ENCODE measurements at places on chromosomes 5 and 9.

DNA sequence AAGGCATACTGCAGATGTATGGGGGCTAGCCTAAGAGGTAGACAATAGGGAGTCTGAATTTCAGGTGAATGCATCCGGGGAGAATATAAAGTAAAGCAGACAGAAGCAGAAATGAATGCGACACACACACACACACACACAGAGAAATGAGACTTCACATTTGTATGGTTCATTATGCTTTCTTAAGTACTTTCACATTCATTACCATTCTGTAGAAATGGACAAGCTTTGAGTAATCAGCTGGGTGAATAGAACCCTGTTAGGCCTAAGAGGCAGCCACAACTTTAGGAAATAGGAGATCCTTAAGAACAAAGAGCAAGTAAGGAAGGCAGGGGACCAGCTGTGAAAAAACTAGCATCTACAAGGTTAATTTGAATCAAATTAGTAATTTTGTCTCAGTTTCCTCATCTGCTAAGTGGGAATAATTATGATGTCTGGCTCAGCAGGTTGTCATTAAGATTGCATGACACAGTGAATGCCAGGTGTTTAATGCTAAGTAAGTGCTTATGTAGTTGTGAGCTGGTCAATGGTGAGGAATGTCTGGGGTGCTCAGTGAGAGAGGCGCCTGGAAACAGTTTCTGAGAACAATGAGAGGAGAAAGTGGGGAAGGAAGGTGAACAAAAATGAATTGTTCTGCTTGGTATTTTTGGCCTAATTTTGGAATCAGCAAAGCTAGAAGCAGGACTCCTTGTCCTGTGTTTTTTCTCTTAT, 265.8 kb upstream of the CLINT1 start:
- no peak for DNase-seq

GRCh38 chr9:29311221-29311620, 1737.9 kb upstream of the C9orf72 start:
- DNase-seq = no peak

GRCh38 chr9:2285416-2286332, 270.5 kb downstream of the SMARCA2 start:
- DNase-seq = no peak

DNA sequence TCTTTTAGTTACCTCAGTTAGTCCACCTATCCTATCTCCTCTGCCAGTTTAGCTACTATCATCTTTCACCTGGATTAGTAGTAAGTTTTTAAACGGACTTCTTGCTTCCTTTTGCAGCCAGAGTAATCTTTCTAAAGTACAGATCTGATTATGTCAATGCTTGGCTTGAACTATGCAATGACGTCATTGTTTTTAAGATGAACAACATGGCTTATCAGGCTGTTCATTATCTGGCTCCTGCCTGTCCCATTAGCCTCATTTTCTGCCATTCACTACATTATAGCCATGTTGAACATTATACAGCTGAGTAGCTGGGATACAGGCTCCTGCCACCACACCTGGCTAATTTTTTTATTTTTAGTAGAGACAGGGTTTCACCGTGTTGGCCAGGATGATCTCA, 98.7 kb downstream of the RANBP17 start:
- DNase-seq = no peak

GRCh38 chr5:100539519-100539918, 4.3 kb downstream of the FAM174A start:
- no peak for DNase-seq

DNA sequence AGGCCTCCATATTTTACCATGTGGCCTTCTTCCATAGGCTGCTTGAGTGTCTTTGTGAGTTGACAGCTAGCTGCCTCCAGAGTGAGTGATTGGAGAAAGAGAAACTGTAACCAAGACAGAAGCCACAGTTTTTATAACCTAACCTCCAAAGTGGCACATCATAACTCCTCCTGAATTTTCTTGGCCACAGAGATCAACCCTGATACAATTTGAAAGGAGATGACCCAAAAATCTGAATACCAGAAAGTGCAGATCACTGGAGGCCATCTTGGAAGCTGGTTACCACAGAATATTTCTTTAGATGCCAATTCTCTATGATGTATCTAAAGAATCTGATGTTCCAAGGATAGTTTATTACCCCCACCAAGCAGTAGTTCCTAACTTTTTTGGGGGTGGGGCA, 254.3 kb upstream of the PDE4D start:
- no peak for DNase-seq

- DNase-seq = no peak
These were observed 181.8 kb downstream of the TSSK1B start for GRCh38 chr5:113253037-113253436.

GRCh38 chr5:167284222-167284890, 1007.1 kb upstream of the WWC1 start:
- DNase-seq = no peak

DNA sequence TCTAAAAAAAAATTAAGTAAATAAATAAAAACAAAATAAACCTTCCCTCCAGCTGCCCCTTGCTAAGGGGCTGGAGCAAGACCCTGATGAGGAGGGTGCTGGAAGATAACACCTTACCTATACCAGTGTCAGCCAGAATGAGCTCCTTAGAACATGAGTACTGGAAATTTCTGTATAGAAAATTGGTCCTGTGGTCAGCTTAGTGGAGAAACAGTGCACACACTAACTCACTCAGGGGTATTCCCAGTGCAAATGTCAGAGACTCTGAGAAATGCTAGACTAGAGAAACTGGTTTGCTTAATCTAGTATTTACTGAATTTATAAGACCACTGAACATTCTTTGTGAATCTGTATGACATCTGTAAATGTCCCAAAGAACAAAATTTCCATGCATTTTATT, 62.1 kb upstream of the CTXN3 start:
- no peak for DNase-seq

- DNase-seq = no peak
These were observed 60.1 kb downstream of the GADD45G start for GRCh38 chr9:89664896-89665329.

DNA sequence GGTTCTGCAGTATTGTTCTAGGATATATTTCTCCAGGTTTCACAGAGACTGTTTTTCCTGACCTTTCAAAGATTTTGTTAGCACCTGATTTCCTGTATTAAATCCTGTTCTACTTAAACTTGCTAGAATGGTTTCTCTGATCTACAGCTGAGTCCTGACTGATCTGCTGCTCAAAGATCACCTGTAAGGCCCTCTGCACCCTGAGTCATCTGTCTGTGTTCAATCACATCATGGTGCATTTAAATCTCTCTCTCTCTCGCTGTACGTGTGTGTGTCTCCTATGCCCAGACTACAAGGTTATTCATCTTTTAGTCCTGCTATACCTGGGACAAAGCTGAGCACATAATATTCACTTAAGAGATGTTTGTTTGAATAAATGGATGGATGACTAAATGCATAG, 13.3 kb upstream of the C5orf63 start:
- DNase-seq = no peak

- DNase-seq = no peak
These were observed 15.2 kb upstream of the RHOBTB3 start for GRCh38 chr5:95715799-95716461.

DNA sequence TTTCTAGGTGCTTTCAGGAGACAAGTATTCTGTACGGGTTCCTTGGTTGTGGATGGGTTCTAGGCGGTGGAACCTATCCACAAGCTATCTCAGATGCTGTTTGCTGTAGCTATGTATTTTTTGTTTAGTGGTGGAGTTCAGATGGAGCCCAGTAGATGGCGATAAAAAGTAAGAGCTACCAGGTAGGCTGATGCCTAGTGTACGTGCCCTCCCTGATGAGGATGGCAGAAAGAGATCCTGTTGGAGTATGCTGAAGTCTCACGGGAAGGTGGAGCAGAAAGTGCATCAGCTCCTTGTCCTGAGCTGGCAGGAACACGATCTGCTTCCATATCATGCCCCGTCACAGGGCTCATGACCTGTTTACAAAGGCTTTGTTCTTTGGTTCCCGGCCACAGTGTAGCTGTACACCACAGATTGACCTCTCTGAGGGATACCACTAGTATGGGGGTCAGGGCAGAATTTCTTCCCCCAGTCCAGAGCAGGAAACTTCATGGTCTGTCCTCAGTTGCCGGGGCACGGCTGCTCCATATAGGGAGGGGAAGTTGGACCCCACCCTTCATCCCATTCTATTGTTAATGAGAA, 12.6 kb upstream of the UGT3A2 start:
- DNase-seq = no peak

DNA sequence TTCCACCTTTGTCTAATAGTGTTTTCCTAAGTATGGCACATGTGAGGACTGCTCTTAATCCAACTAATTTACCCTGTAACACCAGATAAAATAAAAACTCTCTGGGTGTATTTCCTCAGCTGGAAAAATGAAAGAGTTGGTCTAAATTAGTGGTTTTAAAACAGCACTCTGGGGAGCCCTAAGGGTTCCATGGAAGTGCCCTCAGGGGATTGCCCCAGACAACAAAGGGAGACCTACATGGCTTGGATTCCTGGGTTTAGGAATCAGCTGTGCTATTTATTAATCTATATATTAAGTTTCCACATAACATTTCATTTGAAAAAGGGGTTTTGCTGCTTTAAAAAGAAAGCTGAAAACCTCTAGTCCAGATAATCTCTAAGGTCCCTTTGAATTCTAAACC, 20.2 kb downstream of the ADAMTS6 start:
- no peak for DNase-seq

- DNase-seq = no peak
These were observed 87.1 kb downstream of the EHMT1 start for GRCh38 chr9:137705906-137706305.

DNA sequence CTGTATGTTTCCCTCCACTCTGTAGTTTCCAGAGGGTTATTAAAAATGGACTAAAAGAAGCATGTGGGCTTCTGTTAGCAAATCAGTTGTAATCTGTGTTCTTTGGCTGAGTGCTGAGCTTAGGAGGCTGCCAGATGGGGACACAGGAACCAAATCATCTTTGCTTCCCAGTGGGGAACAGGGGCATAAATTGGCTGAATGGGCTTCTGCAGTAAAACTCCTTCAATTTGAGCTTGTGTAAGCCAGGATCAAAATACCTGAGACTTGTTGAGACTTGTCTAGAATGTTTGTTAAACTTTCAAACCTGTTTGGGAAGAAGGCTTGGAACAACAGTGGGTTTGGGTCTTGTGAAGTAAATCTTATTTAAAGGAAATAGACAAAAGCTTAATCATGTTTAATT, 32.2 kb upstream of the TNFAIP8 start:
- no peak for DNase-seq

DNA sequence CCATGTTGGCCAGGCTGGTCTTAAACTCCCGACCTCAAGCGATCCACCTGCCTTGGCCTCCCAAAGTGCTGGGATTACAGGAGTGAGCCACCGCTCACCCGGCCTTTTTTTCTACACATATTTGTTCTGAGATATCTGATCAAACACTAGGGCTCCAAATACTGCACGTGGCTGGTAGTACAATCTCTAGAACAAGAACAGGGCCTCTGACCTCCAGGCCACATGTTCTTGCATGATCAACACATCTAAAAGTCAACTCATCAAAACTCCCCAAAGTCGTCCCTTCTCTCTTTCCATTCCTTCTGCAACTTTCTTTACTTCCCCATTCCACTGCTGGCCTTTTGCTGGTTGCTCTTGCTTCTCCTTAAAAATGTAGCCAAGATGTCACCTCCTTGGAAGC, 113.3 kb upstream of the LHFPL2 start:
- DNase-seq = no peak

GRCh38 chr5:108670591-108671289, 77.0 kb upstream of the FER start:
- no peak for DNase-seq

- DNase-seq = no peak
These were observed 286.3 kb upstream of the EFNA5 start for GRCh38 chr5:107957051-107957450.

DNA sequence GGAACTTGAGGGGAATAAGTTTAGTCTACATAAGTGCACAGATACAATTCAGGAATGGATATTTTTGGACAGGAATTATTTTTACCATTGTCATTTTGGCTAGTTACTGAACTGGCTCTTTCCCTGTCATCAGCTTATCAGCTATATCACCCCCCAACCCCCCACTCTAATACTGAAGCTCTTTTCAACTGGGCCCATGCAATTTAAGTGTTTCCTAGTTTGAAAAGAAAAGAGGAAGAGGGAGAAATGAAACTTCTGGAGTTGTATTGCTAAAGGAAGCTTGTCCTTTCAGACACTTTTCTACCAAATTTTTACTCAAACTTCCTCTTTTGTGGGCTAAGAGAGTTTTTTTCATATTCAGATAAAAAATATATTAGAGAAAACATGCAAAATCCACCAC, 18.5 kb upstream of the TIMD4 start:
- no peak for DNase-seq

DNA sequence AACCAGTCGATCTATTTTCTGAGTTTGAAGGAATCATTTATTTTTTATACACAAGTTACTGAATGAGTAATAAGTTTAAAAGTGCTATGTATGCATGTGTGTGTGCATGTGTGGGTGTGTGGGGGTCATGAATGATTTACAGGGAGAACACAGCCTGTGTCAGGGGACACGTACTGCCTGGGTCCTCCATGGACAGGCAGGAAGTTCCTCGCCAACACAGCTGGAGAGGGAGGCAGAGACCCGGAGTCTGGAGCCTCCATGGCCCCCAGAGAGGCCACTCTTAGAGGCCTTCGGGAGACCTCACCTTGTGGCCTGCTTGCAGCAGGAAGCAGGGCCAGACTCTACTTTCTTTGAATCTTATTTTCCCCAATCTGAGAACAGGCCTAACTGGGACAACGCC, 144.7 kb downstream of the GABBR2 start:
- no peak for DNase-seq

GRCh38 chr5:96432216-96433065, 607 bp downstream of the PCSK1 start:
- no peak for DNase-seq

GRCh38 chr9:83440641-83441040, 97.6 kb downstream of the FRMD3 start:
- DNase-seq = no peak
